NCI-H1417 (cell line): ENCODE measurements at places on chromosomes 1 and 21.
A peak's percentile ranks its signal among the peaks of the same experiment; 100 is the strongest.

GRCh38 chr1:215497528-215497927 lies 69.6 kb upstream of the KCTD3 start:
- no peak for DNase-seq

GRCh38 chr21:26809745-26810144 lies 35.5 kb downstream of the ADAMTS1 start:
- no peak for DNase-seq

- DNase-seq = no peak
These were observed 50.8 kb upstream of the PODN start for GRCh38 chr1:53011175-53011574.

DNA sequence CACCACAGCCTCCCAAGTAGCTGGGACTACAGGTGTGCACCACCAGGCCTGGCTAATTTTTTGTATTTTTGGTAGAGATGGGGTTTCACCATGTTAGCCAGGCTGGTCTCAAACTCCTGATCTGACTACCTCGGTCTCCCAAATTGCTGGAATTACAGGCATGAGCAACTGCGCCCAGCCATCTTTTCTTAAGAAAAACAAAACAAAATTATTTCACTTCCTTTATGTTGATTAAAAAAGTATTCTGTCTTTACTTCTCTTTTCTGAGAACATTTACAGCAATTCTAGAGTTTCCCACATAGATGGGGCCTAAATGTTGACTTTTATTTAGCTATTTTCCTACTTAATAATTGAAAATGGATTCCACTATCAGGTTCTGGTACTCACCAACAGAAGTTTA lies 17.3 kb upstream of the TMEM183A start:
- DNase-seq = no peak

DNA sequence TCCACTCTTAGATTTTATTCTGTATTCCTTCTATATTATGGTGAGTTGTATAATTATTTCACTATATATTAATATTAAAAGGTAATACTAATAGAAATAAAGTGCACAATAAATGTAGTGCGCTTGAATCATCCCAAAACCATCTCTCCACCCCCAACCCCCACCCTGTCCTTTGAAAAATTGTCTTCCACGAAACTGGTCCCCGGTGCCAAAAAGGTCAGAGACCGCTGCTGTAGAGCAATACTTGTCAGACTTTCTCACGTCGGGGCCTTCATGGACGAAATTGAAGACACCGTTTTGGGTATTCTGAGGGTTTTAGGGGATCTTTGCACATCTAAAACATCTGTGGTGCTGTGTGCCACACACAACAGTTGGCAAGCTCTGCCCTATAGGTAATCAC lies 19.6 kb downstream of the DYRK1A start:
- no peak for DNase-seq

GRCh38 chr1:71093938-71094337 lies 13.1 kb upstream of the ZRANB2 start:
- DNase-seq = no peak

GRCh38 chr1:12615865-12616708 lies 1.9 kb downstream of the DHRS3 start:
- DNase-seq = peak; percentile 40

- DNase-seq = peak; percentile 94
These were observed 529 bp upstream of the PRMT2 start for GRCh38 chr21:46634966-46635323.

- no peak for DNase-seq
These were observed 46.5 kb downstream of the SAMD13 start for GRCh38 chr1:84347932-84348555.

DNA sequence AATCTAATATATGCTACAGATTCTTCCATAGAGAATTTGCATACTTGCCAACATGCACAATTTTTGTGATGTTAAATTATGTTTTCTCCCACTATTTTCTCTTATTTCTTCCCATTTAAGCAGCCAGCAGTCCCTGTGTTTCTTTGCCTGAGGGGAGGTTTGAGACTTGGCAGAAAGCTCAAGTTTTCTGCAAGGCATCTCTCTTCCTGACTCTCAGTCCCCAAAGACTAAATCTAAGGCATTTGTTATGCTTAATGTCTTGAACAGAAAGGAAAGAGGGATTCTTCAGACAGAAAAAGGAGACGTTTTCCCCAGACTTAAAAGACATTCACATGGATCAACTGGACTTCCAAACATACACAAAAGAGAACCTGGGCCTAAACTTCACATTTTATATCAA lies 354.4 kb downstream of the RYR2 start:
- DNase-seq = no peak
